BE2C (cell line): ENCODE measurements at places on chromosomes 2 and 18.

DNA sequence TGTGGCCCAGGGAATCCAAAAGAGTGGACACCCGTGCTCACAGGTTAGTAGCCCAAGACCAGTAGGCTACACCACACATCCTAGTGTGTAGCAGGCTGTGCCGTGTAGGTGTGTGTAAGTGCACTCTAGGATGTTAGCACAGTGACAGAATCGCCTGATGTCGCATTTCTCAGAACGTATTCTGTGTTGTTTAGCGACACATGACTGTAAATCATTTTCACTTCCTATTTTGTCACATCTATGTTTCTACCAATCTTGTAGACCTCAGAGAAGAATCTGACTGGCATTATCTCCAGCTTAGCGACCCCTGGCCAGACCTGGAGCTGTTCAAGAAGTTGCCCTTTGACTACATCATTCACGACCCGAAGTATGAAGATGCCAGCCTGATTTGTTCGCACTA is 45.1 kb downstream of the NTSR2 start:
- DNase-seq, result no peak

DNA sequence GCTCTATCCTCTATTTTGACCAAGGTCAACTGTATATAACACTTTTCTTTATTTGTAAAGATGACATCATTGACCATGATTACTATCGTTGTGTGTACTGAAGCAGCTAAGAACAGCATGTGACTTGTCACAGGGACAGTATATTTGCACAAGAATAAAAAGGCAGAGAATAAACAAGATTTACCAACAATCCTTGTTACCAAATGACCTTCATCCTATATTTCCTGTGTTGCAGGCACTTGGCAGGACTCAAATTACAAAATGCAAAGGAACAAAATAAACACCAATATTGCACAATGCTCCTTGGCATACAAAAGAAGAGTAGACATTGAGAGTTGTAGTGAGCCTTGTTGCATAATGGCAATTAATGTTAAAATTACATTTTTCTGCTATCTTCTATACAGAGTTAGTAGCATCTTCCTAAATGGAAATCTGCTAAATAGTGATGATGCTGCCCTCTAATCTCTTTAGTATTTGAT is 61.8 kb downstream of the RFTN2 start:
- no peak for DNase-seq

GRCh38 chr2:47311764-47312490 is 91.0 kb upstream of the MSH2 start:
- no peak for DNase-seq

- no peak for DNase-seq
Observed at GRCh38 chr2:69597843-69598610, 45.5 kb downstream of the AAK1 start.

- DNase-seq, result no peak
Observed at GRCh38 chr2:32418778-32419177, 62.0 kb downstream of the BIRC6 start.

DNA sequence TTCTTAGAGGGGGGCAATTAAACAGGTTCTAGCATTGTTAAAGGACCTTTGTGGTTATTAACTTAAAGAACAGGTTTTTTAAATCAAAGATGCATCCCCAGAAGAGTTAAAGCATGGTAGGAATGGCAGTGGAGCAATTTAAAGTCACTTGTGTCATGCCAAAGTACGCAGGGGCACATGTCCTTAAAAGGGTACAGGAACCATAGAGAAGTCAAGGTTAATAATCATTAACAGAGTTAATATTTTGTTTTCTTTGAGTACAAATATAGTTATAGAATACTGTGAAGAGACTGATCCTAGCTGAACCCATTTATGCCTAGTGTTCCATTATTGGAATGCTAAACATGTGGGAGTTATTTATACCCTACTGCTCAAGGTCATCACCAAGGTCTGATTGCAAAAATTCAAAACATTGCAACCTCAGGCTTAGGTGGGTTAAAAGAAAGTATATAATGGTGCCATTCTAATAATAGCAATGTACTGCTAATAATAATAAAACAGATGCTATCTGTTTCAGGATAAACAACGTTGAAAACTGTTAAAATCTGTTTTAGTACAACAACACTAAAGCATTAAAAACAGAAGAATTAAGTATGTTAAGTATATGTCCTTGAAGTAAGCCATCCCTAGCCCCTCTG is 216.0 kb downstream of the MYO3B start:
- DNase-seq, result no peak
